AML-193 (cell line): ENCODE measurements at places on chromosomes 7 and 10.

DNA sequence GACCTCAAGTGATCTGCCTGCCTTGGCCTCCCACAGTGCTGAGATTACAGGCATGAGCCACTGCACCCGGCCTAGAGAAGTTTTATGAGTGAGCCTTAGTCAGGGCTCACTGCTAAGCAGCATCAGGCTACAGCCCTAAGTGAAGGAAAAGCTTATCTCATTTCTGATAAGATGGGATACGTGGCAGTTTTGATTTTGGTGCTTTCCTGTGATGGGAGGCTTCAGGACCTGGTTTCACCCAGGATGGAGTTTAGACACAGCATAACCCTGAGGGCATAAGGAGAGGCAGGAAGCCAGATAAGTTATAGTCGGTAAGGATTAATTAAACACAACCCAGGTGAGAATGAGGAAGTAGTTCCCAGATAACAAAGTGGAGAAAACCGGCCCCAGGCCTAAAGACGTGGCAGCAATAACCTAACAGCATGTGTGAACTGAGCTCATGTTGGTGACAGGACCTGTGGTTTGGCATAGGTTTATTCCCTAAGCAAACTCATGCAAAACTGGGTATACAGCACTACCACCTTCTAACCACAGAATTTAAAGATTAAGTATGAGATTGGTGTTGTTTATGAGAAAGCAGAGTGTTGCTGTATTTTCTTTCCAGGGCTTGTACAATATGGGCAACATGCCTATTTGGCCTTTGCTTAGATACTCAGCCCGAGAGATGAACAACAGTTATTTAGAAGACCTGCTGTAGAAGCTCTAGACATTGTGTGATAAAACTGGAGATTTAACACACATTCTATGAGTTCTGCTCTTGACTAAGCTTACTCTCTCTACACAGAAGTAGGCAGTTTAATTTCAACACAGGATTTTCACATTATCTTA lies 119.4 kb downstream of the COL28A1 start:
- DNase-seq: peak; percentile 1

DNA sequence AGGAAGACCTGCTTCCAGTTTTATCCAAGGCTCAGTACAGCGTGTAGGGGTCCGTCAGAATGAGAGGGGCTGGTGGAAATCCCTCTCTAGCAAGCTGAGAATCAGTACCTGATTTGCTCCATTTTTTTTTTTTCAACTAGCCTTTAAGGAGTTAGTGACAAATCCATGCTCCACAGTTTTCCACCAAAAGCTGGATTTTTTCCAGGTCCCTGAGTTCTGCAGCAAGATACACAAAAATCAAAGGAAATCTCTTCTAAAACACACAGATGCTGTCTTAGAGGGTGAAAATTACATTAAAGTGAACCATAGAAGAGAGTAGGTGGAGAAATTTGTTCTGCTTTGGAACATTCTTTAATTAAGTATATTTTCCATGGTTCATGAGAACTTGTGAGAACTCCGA lies 30.4 kb downstream of the MDFIC start:
- no peak for DNase-seq

DNA sequence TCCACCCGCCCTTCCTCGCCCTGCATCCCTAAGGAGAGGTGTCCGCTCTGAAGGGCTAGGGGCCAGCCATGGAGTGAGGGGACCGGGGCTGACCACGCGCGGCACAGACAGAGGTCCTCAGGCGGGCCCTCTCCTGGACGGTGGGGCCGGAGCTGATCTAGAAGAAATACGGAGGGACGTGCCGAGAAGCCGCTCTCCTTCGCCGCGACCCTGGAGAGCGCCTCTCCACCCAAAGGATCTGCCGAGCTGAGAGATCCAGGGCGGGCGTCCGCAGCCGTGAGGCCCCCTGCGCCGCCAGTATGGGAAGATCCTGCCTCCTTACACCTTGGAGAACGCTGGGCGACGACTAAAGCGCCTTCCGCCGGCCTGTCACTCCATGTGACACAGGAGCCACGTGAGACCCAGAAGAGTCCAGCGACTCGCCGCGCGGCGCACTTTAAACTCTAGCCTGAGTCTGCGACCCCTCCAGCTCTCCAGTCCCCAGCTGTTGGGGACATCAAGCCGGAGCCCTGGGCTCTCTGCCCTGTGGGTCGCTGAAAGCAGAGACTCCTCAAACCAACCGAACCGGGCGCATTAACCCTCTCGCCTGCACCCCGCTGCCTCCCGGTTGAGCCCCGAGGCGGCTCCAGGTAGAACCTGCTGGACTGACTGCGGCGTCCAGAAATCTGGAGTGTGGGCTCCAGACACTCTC lies 1.5 kb upstream of the SFMBT2 start:
- no peak for DNase-seq

- DNase-seq: no peak
Observed at GRCh38 chr7:64608116-64608910, 45.4 kb upstream of the ZNF680 start.

- peak; percentile 12 for DNase-seq
Observed at GRCh38 chr10:72808001-72808400, 85.5 kb upstream of the OIT3 start.

- DNase-seq: no peak
Observed at GRCh38 chr10:105974803-105975456, 1189.6 kb downstream of the SORCS1 start.

- DNase-seq: no peak
Observed at GRCh38 chr7:5424749-5425506, 1.3 kb upstream of the TNRC18 start.

- no peak for DNase-seq
Observed at GRCh38 chr7:99730238-99730810, 4.7 kb downstream of the CYP3A7 start.
